ENCODE measurements at places on chromosomes 1 and 21. TPM values are rescaled to one million over a fixed set of nuclear protein-coding genes. Genes with fewer than 3 reads are reported as not detected.
A peak's percentile ranks its signal among the peaks of the same experiment; 100 is the strongest.

DNA sequence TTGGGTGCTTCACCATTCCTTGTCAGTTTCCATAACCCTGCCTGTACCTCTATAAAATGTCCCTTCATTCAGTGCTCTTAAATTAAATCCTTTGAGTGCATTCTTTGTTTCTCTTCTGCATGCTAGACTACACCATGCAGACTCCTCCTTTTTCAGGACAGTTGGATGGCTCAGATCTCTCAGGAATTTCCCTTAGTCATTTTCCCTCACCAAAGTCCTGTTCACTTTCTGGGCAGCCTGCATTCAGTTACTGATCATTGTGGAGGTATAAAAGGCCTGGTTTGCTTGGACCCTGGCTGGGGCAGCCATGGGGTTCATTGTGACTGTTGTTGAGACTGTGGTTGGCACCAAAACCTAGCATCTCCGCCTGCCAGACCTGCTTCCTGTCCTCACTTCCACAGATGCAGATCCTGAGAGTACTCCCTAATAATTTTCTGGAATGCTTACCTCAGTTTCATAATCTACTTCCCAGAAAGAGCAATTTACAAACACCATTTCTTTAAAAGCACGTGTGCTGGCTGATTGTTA is 88.4 kb downstream of the PDE4B start:
- H3K4me3 ChIP-seq, result no peak overlapping the region
- H3K4me1 ChIP-seq, result no peaks in the 10 kb centered on the region
- no peaks in the 10 kb centered on the region for H3K36me3 ChIP-seq
- H3K27me3 ChIP-seq, result no peaks in the 10 kb centered on the region

- H3K36me3 ChIP-seq, result no peaks in the 10 kb centered on the region
- H3K4me3 ChIP-seq, result peak overlapping the region; percentile 42
- H3K27me3 ChIP-seq, result no peaks in the 10 kb centered on the region
- H3K27ac ChIP-seq, result peak overlapping the region; percentile 72
These were observed 16.5 kb downstream of the ZNF697 start for GRCh38 chr1:119631433-119632102.

DNA sequence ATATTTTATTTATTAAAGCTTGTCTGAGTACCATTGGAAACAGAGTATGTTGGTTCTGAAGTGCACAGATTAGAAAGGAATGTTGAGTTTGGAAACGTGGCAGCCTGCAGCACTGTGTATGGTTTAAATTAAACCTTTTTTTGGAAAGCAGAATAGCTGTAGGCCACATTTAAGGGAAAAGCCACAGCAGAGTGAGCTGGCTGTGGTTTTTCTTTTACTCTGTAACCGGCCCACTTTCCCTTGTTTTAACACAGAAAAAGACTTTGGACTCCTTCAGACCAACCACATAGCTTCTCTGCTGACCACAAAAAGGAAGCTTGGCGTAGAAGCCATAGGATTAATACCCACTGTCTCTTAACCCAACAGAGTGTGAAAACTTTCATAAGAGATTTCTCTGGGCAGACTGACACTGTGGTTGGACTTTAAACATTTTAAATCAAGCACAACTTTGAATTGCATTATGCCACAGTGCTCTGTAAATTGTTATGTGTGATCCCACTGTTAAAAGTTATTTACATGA is 75.2 kb downstream of the NFIA start:
- H3K27ac ChIP-seq, result peak overlapping the region; percentile 35
- DNase-seq, result no peak
- H3K36me3 ChIP-seq, result no peaks in the 10 kb centered on the region
- peaks cover 33% of the 10 kb centered on the region for H3K4me1 ChIP-seq
- no peaks in the 10 kb centered on the region for H3K27me3 ChIP-seq
- no peak overlapping the region for H3K4me3 ChIP-seq

GRCh38 chr1:115690972-115691371 is 49.2 kb downstream of the VANGL1 start:
- DNase-seq, result no peak
- H3K4me3 ChIP-seq, result no peak overlapping the region
- peaks cover 16% of the 10 kb centered on the region for H3K36me3 ChIP-seq
- H3K4me1 ChIP-seq, result no peaks in the 10 kb centered on the region
- no peaks in the 10 kb centered on the region for H3K27me3 ChIP-seq
- no peak overlapping the region for H3K27ac ChIP-seq

GRCh38 chr1:77846966-77847365 is 41.5 kb upstream of the NEXN start:
- H3K36me3 ChIP-seq, result no peaks in the 10 kb centered on the region
- no peak overlapping the region for H3K27ac ChIP-seq
- no peaks in the 10 kb centered on the region for H3K27me3 ChIP-seq
- DNase-seq, result no peak
- H3K4me3 ChIP-seq, result no peak overlapping the region

SPRR2F gene
- total RNA-seq, result not detected

GRHL3 gene
- total RNA-seq, result not detected

GRCh38 chr1:207345644-207346477 is 24.4 kb downstream of the CD55 start:
- H3K4me3 ChIP-seq, result no peak overlapping the region
- no peaks in the 10 kb centered on the region for H3K27me3 ChIP-seq
- H3K27ac ChIP-seq, result no peak overlapping the region
- peaks cover 38% of the 10 kb centered on the region for H3K36me3 ChIP-seq

CDC7 gene
- 15.7 TPM for total RNA-seq

TGFB2 gene
- 1.8 TPM for total RNA-seq
